Fibroblast of skin of right quadriceps (primary cell): ENCODE measurements at places on chromosomes 4 and X.

DNA sequence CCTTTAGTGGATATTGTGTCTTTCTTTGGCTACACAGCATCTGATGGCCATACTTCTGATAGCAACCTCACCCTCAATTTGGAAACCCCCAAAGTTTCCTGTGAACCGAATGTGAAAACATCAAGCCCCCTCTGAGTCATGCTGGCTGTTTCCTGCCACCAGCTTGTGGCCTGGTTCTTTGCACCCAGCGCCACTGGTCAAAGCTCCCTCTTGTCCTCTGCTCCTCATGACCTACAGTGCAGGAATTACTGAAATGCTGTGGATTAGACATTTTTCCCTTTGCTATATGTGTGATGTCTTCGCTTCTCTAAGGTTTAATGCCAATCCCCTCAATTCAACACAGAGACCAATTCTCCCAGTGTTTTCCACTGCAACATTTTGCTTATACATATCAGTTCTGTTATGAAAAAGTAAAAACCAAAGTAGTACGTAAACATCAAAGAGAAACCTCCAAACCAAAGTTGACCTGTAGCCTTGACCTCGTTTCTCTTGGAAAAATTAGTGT is 224.0 kb upstream of the TENM3 start:
- DNase-seq = no peak

- DNase-seq = peak; percentile 29
Measured at GRCh38 chrX:40663880-40664630, 16.7 kb upstream of the CXorf38 start.

DNA sequence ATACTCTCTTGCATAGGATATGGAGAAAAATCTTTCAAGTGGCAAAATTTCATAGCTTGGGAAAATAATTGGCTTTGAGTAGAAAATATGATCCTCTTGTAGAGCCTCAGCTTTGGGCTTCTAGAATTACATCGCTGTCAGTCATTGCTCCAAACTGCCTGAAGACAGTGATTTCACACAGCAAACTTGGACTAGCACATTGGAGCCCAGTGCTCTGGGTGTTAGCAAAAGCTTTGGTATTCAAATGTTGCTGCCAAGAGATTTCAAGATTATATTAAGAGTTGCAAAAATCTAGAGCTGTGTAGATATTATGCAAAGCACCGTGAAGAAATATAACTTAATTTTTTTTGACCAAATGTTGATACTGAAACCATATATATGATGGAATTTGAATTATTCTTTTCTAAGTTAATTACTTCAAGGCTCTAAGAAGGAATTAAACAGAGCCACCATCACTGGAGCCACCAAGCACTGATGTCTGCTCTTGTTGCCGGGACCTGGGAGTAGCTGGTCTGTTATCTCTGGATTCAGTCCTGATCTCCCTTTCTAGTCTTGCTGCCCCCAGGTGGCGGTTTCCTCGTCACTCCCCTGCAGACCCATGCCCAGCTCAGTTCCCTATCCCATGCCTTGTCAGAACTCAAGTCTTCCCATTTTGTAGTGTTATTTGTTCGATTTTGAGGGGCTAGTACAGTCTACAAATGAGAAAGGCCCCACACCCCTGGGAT is 260.7 kb upstream of the SFRP2 start:
- DNase-seq = peak; percentile 75

DNA sequence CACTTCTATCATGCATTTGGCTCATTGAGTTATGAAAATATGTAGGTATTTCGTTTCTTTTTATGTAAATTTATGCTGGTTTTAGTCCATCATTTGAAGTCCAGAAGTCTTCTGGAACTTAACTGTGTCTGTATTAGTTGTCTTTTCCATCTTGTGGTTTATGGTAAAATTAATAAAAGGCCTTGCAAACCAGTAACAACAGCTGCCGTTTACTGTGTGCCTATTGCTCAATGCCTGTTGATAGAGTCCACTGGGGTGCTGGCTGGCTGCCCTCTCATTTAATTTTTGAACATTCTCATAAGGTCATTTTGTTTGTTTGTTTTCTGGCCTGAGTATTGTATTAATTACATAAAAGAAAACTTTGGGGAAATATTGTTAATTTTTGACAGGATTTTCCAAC is 98.0 kb downstream of the NAA11 start:
- no peak for DNase-seq

GRCh38 chr4:2105559-2105958 is 46.4 kb downstream of the NAT8L start:
- peak; percentile 31 for DNase-seq

DNA sequence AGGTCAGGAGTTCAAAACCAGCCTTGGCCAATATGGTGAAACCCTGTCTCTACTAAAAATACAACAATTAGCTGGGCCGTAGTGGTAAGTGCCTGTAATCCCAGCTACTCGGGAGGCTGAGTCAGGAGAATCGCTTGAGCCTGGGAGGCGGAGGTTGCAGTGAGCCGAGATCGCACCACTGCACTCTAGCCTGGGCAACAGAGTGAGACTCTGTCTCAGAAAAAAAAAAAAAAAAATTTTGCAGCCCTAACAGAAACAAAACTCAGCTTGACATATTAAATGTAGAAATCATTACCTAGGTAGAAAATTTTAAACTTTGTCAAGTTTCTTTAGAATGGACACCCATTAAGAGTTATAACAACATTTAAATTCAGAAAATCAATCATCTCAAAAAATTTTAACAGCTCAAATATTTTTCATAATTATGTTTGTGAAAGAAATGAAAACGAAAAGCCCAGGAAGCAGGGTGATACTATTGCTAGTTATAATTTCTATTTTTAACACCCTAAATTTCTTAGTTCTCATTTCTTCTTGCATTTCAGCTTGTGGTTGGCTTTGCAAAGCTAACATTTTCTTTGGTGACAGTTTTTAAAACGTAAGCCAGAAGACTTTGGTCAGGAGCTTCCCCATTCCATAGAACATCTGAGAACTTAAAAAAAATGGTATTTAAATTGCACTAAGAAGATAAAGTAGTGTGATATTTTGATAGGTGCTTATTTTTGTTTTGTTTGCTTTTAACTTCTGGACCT is 33.3 kb upstream of the RBBP7 start:
- DNase-seq = no peak

- DNase-seq = no peak
Measured at GRCh38 chr4:61223385-61223784, 23.3 kb downstream of the ADGRL3 start.

DNA sequence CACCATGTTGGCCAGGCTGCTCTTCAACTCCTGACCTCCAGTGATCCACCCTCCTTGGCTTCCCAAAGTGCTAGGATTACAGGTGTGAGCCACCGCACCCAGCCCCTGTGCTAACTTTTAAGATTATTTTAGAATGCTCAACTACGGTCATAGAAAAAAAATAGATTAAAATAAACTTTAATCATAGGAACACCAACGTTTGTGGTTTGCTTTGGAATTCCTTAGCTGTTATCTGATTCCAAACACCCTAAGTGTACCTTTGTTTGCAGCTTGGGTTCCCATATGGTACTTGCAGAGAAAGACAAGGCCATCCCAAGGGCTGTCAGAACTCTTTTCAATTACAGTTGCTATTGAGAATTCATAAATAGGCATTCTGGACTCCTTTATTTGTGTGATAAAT is 90.1 kb upstream of the EFHC2 start:
- no peak for DNase-seq

DNA sequence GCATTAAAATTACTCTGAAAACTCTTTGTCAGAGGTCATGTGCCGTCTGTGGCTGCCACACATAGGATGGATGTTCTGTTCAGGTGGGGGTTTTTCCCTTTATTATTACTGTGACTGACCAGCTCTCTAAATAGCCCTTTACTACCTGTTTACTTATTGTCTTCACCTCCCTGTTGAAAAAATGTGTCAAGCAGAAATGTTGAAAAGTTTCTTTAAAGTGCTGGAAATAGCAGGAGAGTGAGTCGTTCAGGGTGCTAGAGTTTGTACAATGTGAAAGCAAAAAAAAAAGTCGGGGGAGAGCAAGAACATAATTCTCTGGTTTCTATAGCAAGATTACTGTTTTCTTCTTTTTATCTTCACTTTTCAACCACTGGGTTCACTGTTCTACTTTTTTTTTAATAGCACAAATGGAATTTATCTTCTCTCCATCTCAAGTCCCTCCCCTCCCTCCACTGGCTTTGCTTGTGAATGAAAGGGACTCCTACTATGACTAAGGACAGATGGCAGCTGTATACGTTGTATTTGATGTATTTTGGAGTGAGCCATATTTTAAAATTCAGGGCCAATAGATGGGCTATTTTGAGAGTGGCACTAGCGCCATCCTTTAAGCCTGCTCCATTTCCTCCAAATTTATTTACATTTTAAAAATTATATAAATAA is 33.3 kb downstream of the ARX start:
- peak; percentile 43 for DNase-seq

DNA sequence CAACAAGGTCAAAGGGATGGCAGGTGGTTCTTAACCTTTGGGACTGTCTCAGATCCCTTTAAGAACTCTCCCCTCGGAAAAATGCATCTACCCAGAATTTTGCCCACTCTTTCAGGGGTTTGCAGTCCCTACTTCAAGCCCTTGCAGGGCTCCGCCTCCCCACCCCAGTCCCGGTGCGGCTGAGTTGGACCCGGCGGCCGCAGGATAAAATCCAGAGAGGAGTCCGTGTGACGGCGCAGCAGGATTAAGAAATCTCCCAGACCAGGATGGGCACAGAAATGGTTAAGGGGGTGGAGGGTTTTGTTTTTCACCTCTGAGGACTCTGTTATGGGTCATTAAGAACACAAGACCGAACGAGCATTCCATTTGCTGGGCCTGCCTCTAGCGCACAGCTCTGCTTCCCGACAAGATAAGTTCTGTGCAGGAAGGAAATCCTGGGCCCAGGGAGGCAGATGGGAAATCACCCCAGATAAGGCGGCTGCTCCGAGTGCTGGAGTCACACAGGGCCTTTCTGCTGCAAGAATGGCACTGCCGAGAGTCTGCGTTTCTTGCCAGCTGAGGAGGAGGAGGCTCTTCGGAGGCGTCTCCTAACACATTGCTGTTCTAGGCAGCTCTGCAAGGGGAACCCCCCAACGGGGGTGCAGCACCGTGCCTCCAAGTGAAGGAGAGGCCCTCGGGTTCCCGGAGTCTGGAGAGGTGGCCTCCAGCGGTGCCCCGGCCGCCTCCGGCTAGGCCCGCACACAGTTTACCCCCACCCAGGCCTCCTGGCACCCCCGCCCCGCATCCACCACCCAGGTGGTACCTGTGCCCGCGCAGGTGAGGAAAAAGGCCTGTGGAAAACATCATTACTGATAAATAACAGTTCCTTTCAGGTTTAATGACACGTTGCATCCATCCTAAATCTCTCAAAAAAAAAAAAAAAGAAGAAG is 277.6 kb downstream of the BCOR start:
- DNase-seq = no peak

- peak; percentile 18 for DNase-seq
Measured at GRCh38 chr4:173051716-173052115, 116.9 kb upstream of the GALNT7 start.

DNA sequence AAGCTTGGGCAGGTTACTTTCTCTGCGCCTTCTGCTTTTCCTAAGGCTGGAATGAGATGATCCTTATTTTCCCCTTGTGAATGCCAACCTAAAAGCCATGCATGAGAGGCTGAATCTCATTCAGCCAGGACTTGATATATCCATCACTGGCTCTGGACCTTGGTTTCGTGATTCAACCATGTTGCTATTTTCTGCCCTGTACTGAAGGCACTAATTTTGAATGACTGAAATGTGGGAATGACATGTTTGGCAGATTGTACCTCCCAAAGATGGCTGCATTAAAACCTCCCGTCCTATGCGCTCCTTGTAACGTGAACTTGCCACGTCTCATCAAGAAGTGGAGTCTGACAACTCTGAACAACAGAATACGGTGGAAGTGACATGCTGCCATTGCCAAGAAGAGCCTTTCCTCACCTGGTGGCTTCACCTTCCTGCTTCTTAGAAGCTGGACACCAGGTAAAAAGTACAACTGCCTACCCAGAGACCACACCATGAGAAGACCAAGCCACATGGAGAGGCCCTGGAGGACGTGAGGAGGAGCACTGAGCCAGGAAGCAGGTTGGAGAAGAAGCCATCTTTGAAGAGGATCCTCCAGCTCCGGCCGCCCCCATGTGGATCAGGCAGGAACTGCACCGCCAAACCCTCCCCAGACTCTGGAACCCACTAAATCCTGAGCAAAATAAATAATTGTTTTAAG is 174.5 kb downstream of the NSUN7 start:
- peak; percentile 59 for DNase-seq

DNA sequence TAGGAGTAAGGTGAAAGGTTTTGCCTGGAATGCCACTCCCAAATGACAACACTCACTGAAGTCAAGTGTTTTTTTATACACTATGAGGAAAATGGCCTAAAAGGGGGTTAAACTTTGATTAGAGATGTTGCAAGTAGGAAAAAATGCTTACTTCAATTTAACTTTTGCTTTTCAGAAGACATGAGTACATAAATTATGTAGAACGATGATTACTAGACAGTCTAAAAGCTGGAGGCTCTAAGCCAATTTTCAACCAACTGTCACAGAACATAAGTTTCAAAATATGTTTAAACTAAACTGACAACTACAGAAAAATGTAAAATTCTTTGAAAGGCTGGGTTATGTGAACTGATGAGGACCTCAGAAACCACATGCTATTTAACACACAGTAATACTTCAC is 83.4 kb downstream of the SHISA3 start:
- DNase-seq = peak; percentile 60

GRCh38 chr4:126756050-126756829 is 876.5 kb upstream of the INTU start:
- no peak for DNase-seq
